HL-60 (cell line): ENCODE measurements at places on chromosomes 5 and 9.

DNA sequence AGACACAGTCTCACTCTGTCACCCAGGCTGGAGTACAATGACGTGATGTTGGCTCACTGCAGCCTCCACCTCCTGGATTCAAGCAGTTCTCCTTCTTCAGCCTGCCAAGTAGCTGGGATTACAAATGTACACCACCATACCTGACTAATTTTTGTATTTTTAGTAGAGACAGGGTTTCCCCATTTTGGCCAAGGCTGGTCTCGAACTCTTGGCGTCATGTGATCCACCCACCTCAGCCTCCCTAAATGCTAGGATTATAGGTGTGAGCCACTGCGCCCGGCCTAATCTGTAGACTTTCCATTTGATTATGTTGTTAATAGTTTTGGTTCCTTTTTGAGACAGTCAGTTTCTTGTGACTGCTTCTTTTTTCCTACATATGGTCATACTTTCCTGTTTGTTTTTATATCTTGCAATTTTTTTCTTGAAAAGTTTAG lies 31.0 kb downstream of the MTREX start:
- DNase-seq = no peak

DNA sequence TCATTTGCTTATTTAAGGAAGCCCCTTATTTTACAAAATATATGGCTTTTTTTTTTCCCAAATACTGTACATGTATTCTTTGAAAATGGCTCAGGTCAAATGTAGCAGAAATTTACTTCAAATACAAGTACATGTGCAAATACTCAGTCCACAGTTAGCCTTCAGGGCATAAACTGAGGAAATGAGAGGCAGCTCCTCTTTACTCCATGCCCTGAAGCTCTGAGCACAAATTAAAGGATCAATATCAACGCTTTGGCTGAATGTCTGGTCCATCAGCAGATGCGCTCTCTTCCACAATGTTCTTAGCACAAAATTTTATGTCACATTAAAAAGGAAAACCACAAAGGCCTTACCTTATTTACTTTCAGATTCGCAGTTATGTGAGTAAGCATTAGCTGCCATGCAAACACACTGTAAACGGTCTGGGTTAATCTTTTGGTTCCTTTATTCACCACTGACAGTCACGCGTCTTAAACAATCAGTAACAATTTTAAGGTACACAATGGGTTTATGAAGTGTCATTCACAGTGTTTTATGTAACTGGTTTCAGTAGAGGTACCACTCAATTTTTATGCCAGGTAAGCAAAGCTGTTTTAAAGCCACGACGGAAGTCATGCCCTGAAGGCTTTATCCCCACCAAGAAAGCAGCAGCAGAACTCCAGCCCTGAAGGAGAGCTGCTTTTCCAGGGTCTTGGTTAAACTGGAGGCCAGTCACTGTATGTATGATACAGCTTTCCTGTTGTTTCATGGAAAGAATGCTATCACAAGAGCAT lies 103.4 kb downstream of the OTULIN start:
- DNase-seq = no peak

DNA sequence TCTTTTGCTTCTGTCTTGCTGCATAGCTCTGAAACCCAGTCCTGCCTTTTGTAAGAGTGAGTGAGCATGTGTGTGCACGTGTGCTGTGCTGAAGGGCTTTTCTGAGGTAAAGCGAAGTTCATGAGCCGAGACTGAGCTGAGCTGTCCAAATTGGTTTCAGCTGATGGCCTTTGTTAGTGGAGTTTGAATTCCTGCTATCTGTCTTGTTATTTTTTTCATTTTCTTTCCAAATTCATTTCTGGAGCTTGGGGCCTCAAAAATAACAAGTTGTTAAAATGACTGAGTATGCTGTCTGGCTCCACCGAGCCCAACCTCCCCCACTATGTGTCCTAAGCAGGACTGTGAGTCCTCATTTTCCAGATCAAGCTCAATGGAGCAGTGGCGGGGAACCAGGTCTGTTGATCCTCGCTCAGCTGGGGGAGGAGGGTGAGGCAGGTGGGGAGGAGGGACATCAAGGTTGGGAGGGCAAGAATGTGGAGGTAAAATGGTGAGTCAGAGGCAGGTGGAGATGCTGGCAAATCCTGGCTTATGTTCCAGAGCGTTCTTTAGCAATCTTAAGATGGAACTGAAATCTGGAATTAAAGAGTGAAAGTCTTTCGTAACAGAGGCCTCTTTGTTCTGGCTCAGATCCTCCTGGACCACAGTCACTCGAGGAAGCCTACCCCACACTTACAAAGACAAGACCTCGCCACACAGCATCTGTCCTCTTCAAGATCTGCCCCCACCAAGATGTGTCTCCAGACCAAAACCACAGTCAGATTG lies 63.9 kb downstream of the SREK1 start:
- DNase-seq = no peak

DNA sequence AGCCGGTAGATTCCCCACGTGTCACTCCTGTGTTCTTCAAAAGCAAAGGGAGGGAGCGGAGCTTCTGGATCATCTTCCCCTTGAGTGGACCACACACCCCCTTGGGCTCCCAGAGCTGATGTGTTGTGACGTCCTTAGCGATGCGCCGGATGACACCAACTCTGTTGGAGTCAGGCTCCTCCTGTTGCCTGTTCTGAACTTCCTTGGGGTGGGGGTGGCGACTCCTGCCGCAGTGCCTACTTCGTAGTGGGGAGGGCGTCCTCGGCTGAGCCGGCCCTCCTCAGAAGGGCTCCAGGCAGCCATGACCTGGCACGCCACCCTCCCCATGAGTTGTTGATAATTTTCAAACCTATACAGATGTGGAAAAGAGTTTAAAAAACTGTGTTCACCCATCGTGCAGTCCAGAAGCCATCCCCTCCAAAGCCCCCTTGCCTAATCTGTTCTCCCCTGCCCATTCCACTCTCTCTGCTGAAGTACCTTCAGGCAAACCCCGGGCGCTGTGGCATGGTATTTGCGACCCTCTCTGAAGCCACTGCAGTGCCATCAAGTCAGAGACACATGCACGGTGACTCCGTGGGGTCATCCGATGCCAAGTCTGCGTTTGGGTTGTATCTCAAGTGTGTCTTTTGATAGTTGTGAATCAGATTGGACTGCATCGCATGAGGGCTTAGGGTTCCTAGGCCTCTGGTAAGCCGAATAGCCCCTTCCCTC lies 16.7 kb downstream of the EXOC3 start:
- DNase-seq = no peak

DNA sequence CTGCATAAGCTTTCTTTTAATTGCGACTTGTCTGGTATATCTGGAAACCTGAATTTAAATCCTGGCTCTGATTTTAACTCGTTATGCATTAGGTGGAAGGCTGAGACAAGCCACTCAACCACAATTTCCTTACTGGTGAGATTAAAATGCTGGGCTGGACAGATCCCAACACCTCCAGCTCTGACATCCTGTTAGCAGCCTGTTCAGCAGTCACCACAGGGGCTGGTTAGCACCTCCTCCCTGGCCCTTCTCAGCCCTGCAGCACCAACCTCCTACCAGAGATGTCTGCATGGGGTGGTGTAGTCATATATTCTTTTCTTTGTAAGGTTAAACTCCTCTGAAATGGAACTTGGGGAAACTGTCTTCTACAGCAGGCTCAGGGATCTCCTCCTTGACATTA lies 156.5 kb upstream of the NFIL3 start:
- DNase-seq = no peak
